Posterior vena cava (tissue), 2 donors: ENCODE measurements at places on chromosomes 12 and 14. TPM values are rescaled to one million over a fixed set of nuclear protein-coding genes. Genes with fewer than 3 reads are reported as not detected.

GRCh38 chr12:51378749-51379148 is 12.5 kb downstream of the GALNT6 start:
- no peak for DNase-seq

- DNase-seq, result no peak
These were observed 41.4 kb upstream of the EML1 start for GRCh38 chr14:99751539-99752485.

DNA sequence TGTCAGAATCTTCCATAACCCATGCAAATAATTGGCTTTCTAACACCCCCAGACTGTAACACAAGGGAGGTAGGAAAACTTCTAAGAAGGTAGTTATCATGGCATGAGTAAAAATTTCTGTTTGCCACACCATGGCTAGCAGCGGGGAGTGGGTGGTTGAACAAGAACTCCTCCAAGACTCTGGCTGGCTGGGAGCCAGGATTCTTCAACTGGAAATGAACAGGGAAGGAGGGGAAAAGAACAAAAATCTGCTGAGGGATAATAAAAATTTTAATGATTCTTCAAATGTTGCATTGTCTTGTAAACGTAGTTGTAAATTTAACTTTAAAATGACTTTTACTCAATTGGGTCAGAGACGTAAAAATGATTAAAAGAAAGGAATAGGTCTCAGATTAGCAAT is 78.9 kb downstream of the AKAP6 start:
- no peak for DNase-seq

GRCh38 chr12:126891789-126892188 is 1375.2 kb upstream of the TMEM132C start:
- no peak for DNase-seq

DNA sequence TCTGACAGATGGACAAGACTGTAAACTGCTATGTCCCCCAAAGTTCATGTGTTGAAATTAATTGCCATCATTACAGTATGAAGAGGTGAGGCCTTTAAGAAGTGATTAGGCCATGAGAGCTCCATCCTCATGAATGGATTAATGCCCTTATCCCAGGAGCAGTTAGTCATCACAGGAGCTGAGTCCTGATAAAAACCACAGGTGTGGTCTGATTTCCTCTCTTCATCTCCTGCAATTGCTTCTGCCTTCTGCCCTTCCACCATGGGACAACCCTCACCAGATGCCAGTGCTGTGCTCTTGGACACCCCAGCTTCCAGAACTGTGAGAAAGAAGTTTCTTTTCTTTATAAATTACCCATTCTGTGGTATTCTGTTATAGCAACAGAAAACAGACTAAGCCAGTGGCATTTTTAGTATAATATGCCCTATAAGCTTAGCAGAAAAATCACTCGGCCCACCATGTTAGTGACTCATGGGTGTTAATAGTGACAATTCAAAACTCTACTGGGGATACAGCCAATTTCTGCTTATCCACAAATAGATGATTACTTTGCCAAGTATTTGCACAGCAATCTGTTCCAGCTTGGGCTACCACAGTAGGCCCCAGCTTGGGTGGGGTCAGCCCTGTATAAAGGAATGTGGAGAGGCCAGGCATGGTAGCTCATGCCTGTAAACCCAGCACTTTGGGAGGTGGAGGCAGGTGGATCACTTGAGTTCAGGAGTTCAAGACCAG is 129.0 kb upstream of the BCL2L14 start:
- no peak for DNase-seq

DNA sequence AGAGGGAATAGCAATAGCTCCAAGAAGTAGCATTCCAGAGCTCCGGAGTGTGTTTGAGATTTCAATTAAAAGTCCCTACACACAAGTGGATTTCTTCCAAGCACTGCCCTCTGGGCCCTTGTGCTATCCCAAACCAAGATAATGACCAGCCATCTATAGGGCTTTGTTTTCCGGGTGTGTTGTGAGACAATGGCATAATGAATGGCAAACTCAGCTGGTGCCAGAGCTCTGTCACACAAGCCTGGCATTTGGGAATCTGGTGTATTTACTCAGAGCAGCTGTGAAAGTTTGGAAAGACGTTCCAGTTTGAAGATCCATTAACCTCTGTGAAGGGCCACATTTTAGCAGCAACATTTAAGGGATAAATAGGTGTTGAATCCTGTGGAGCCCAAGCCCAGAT is 61.2 kb upstream of the TMTC2 start:
- no peak for DNase-seq

The OTX2 gene
- total RNA-seq, result not detected
